ENCODE measurements at places on chromosomes 4 and X.
A peak's percentile ranks its signal among the peaks of the same experiment; 100 is the strongest.

GRCh38 chrX:107723511-107723910 is 52.1 kb downstream of the TSC22D3 start:
- no peak for DNase-seq

DNA sequence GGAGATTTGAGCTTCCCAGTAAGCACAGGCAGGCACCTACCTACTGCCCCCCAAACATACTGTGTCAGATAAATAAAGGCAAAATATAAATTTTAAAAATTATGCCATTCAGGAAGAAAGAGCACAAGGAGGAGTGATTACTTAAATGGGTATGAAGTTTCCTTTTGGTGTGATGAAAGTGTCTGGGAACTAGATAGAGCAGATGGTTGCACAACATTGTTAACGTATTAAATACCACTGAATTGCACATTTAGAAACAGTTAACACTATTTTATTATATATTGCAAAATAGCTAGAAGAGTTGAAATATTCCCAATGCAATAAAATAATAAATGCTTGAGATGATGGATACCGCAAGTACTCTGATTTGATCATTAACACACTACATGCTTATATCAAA is 374.7 kb upstream of the FGF13 start:
- DNase-seq = no peak

GRCh38 chr4:15250021-15250441 is 177.8 kb upstream of the C1QTNF7 start:
- DNase-seq = peak; percentile 13

GRCh38 chr4:145564540-145564939 is 54.6 kb upstream of the MMAA start:
- DNase-seq = no peak

DNA sequence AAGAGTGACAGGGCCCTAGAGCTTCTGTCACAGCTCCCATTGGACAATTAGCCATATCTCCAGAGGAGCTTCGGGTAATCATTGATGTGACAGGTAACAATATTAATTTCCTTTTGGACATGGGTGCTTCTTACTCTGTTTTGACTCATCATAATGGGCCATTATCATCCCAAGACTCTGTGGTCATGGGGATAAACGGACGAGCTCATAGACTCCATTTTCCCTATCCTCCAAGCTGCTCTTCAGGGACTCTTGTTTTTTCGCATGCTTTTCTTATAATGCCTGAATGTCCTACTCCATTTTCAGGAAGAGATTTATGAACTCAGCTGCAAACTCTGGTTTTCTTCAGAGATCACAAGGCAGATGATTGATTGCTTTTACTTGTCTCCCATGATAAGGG is 17.0 kb upstream of the UGT2B17 start:
- DNase-seq = no peak

- no peak for DNase-seq
These were observed 457.9 kb downstream of the GPAT3 start for GRCh38 chr4:83993774-83994173.

- peak; percentile 25 for DNase-seq
These were observed 1.5 kb downstream of the FRYL start for GRCh38 chr4:48778431-48779094.
